ENCODE measurements at places on chromosomes 1 and 21. TPM values are rescaled to one million over a fixed set of nuclear protein-coding genes. Genes with fewer than 3 reads are reported as not detected.
A peak's percentile ranks its signal among the peaks of the same experiment; 100 is the strongest.

DNA sequence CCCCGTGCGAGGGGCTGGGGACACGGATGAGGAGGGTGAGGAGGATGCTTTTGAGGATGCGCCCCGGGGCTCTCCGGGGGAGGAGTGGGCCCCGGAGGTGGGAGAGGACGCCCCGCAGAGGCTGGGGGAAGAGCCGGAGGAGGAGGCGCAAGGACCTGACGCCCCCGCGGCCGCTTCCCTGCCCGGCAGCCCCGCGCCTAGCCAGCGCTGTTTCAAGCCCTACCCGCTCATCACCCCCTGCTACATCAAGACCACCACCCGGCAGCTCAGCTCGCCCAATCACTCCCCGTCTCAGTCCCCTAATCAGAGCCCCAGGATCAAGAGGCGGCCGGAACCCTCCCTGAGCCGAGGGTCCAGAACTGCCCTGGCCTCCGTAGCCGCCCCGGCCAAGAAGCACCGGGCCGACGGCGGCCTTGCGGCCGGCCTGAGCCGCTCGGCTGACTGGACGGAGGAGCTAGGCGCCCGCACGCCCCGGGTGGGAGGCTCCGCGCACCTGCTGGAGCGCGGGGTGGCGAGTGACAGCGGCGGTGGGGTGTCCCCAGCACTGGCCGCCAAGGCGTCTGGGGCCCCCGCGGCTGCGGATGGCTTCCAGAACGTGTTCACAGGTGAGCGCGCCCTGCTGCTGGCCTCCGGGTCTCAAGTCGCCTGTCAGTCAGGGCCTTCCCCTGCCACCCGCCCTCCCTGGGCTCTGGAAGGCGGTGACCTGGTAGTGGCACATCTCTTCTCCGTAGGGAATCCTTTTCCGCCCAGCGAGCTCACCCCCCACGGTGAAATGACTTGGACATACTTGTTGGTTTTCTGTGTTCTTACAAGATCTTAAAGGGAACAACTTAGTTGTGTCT, 1.7 kb downstream of the FMN2 start:
- H3K36me3 ChIP-seq = no peaks in the 10 kb centered on the region
- no peak overlapping the region for H3K27ac ChIP-seq
- H3K4me1 ChIP-seq = peaks cover 40% of the 10 kb centered on the region
- H3K4me3 ChIP-seq = peak overlapping the region; percentile 87
- DNase-seq = peak; percentile 23
- H3K27me3 ChIP-seq = peaks cover 5% of the 10 kb centered on the region

LMNA gene
- total RNA-seq = 51.0 TPM

ZSWIM5 gene
- 13.1 TPM for total RNA-seq

DNA sequence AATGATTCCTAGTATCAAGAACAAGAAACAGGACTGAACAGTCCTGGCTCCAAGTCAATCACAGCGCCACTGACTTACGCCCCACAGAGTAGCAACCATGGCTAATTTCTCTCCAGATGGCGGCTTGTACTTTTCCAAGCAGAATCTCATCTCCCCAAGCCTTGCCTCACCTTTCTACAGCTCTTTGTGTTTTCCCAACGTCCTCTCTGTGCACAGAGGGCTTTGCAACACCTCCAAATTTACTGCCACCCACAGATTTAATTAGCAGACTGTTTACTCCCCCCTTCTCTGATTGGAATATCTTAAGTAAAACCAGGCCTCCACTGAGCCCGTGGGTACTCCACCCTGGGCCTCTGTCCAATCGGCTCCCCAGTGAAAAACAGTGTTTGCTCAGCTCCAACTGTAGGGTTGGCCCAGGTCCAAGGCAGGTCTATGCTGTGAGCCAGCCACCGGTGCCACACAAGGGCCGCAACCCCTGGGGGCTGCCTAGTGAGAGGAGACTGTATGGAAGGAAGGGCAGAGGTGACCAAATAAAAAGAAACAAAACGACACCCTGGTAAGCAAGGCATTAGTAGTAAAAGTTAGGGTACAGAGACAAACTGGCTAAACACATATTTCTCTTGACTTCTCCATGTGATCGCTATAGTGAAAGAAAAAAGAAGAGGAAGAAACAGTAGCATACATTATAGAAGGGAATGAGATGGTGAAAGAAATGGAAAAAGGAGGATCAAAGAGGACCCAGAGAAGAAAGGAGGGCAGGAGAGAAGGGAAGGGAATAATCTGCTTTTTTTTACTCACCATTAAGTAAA, 128.4 kb upstream of the SOD1 start:
- peaks cover 11% of the 10 kb centered on the region for H3K36me3 ChIP-seq
- DNase-seq = no peak
- peaks cover 27% of the 10 kb centered on the region for H3K4me1 ChIP-seq
- H3K27ac ChIP-seq = no peak overlapping the region

TTC24 gene
- not detected for total RNA-seq

DNA sequence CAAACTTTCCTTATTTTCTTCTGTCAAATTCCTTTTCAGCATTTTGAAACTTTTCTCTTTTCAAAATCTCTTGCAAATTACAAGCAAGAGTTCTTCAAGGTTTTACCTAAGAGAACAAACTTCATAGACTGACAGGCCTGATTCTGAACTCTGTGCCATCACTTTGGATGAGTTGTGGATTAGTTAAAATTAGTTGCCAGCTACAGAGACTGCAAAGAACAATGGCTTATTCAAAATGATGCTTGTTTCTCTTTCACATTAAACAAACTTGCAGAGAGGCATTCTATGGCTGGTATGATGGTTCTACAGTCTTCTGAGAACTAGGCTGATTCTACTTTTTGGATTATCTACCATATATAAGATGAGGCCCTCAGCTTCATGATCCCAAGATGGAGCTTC, 3.8 kb downstream of the LRRC8B start:
- no peak for DNase-seq
- H3K27me3 ChIP-seq = peaks cover 23% of the 10 kb centered on the region
- H3K4me3 ChIP-seq = no peak overlapping the region

GRCh38 chr1:245888809-245889208, 618.3 kb downstream of the SMYD3 start:
- no peak for DNase-seq
- H3K4me1 ChIP-seq = no peaks in the 10 kb centered on the region
- H3K27ac ChIP-seq = no peak overlapping the region
- no peaks in the 10 kb centered on the region for H3K27me3 ChIP-seq

DNA sequence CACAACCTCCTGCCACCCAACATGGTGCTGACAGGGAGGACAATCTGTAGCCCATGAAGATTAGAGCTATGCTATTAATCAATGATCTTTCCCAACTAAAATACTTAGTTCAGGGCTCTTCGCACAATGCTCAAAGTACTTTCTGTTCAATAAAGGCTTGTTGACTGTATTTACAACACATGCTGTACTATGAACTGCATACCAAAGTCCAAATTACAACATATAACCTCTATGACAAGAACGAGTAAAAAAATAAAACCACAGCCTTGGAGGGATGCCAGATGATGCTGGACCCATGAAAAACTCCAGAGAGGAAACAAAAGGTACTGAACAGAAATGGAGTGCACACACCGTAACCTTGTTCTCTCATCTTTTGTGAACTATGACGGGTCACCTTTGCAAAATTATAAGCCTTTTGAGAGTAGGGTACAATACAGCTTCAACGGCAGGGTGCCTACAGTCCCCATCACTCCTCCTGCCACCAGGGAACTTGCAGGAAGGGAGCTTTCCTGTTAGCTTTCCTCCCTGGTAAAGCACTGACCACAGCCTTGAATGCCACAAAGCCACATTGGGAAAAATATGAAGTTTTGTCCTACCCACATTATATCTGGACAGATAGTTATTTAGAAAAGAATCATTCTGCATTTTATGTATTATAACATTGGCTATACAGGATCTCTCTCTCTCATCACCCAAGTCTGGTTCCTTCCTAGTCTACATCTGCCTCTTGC, 175.6 kb downstream of the NRIP1 start:
- no peak overlapping the region for H3K4me3 ChIP-seq
- H3K27ac ChIP-seq = no peak overlapping the region
- DNase-seq = no peak
- H3K27me3 ChIP-seq = no peaks in the 10 kb centered on the region

DNA sequence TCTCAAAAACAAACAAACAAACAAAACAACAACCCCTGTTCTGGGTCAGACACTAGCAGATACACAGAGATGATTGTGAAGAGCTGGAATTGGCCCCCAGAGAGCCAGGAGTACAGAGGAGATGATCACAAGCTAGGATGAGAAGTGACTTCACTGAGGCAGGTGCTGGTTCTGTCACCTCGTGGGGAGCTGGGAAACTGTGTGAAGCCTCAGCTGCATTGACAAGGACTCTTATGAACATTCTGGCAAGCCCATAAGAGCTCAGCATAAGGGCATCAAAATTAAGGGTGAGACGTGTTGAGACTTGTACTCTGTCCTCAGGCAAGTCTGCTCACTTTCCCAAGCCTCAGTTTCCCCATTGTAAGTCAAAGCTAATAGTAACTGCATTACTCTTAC, 14.7 kb upstream of the PTP4A2 start:
- H3K36me3 ChIP-seq = no peaks in the 10 kb centered on the region
- no peak overlapping the region for H3K4me3 ChIP-seq

Measured in neural crest cell (in vitro differentiated cells).